ENCODE measurements at places on chromosomes 7 and 10. TPM values are rescaled to one million over a fixed set of nuclear protein-coding genes. Genes with fewer than 3 reads are reported as not detected.

GRCh38 chr10:91567815-91568214, 65.1 kb downstream of the PPP1R3C start:
- H3K27me3 ChIP-seq: peaks cover 7% of the 10 kb centered on the region
- H3K4me3 ChIP-seq: no peak overlapping the region
- H3K27ac ChIP-seq: no peak overlapping the region
- no peaks in the 10 kb centered on the region for H3K4me1 ChIP-seq
- no peaks in the 10 kb centered on the region for H3K36me3 ChIP-seq

GRCh38 chr10:2351566-2351965, 614.2 kb upstream of the ADARB2 start:
- no peaks in the 10 kb centered on the region for H3K27me3 ChIP-seq
- H3K4me3 ChIP-seq: no peak overlapping the region

Gene WIPF3
- total RNA-seq: not detected

DNA sequence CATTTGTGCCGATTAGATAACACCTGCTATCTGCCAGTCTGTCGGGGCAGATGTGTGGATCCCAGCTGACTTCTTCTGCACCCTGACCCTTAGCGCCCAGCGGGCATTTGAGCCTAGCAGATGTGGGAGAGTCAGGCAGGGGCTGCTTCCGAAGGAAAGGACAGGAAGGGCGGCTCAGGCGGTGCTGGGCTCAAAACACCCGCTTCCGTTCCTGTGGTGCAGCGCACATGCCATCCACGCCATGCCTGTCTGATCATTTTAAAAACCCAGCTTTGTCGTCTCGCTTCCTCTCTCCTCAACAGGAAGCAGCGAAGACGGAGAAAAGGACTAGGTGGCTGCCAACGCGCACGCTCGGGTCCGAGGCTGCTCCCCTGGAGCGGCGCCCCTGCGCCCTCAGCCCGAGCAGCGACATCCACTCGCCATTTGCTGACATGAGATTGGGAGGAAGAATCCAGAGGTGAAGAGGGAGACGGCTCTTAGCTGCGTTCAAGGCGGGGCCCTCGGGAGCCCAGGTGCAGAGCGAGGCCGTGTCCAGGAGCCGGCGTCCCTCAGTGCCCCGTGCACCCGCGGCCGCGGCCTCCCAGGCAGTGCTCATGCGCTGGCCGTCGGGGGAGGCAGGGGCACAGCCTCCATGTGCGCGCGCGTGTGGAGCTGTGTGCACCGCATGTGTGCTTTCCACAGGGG, 5.9 kb upstream of the BHLHA15 start:
- no peaks in the 10 kb centered on the region for H3K27me3 ChIP-seq
- peaks cover 30% of the 10 kb centered on the region for H3K4me1 ChIP-seq
- no peak for DNase-seq
- peaks cover 29% of the 10 kb centered on the region for H3K36me3 ChIP-seq

GRCh38 chr7:33742999-33743587, 162.2 kb upstream of the BMPER start:
- H3K4me1 ChIP-seq: no peaks in the 10 kb centered on the region
- no peak overlapping the region for H3K4me3 ChIP-seq
- DNase-seq: no peak
- no peaks in the 10 kb centered on the region for H3K36me3 ChIP-seq
- H3K27me3 ChIP-seq: no peaks in the 10 kb centered on the region
- no peak overlapping the region for H3K27ac ChIP-seq

DNA sequence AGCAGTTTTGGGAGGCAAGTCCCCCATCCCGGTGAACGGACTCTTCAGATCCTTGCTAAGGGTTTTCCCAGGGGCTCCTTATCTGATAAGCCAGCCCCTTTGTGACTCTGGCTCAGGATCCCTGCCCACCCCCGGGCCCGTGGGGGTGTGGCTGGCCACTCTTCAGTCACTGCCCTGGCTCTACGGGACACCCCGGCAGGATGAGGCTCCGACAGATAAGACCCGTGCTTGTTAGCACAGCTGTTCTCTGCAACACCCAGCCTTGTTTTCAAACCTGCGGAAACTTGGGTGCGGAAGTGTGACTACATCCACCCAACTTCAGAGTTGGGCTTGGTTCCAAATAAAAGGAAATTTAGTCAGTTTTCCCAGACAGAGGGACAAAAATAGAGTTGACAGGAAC, 66.7 kb upstream of the PODXL start:
- H3K36me3 ChIP-seq: no peaks in the 10 kb centered on the region
- no peaks in the 10 kb centered on the region for H3K4me1 ChIP-seq
- H3K27me3 ChIP-seq: peaks cover 1% of the 10 kb centered on the region
- no peak for DNase-seq
- no peak overlapping the region for H3K27ac ChIP-seq

DNA sequence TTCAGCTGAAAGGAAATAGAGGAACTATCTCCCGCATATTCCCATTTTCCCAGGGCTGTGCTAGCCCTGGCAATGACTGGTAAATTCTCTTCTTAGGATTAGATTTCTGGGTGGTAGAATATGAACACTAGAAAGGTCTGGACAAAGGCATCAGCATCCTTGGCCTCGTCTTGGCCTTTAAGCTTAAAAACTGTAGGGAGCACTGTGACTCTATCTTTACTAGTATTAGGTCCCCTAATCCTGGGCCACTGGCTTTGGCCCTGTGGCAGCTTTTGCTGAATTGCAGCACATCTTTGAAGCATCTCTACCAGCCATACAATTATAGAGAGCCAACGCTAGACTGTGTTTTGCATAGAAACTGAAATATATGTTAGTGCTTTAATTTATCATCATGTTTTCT, 41.5 kb upstream of the EBLN1 start:
- DNase-seq: peak; percentile 63
- peaks cover 3% of the 10 kb centered on the region for H3K4me1 ChIP-seq
- no peak overlapping the region for H3K27ac ChIP-seq
- H3K27me3 ChIP-seq: peaks cover 29% of the 10 kb centered on the region
- H3K36me3 ChIP-seq: no peaks in the 10 kb centered on the region

DNA sequence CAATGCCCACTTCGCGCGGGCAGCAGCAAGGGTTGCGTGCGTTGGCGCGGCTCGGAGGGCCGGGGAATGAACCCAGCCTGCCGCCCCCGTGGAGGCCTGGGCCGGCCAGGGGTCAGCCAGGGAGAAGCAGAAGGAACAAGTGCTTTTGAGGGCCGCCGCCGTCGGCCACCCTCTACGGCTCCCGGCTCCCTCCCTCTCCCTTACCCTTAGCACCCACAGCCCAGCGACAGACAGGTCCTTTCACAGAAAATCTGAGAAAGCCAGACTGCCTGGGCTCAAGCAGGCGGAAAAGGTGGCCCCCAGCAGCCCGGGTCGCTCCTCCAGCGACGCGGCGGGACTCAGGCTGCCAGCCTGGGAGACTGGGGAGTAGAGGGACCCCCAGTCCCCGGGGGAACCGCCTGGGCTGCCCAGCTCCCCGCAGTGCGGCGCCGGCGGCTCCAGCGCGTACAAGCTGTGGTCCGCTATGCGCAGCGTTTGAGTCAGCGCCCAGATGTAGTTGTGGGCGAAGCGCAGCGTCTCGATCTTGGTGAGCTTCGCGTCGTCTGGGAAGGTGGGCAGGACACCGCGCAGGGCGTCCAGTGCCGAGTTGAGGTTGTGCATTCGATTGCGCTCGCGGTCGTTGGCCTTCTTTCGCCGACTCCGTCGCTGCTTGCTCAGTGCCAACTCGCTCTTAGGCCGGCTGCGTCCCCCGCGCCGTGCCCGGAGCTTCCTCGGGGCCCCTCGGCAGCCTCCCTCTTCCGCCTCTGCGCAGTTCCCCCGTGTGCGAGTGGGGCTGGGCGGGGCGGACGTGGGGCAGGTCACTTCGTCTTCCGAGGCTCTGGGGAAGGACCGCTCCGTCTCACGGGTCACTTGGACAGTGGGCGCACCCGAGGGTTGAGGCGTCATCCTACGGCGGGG, 815 bp downstream of the NEUROG3 start:
- no peak overlapping the region for H3K27ac ChIP-seq
- H3K27me3 ChIP-seq: peaks cover 82% of the 10 kb centered on the region
- peaks cover 12% of the 10 kb centered on the region for H3K4me1 ChIP-seq
- H3K4me3 ChIP-seq: peak overlapping the region; percentile 73

Gene C7orf25
- 2.1 TPM for total RNA-seq

Gene GRM8
- total RNA-seq: not detected

- no peak for DNase-seq
- no peak overlapping the region for H3K27ac ChIP-seq
- H3K36me3 ChIP-seq: no peaks in the 10 kb centered on the region
- H3K4me3 ChIP-seq: no peak overlapping the region
Observed at GRCh38 chr10:86058964-86059363, 307.6 kb downstream of the GRID1 start.

DNA sequence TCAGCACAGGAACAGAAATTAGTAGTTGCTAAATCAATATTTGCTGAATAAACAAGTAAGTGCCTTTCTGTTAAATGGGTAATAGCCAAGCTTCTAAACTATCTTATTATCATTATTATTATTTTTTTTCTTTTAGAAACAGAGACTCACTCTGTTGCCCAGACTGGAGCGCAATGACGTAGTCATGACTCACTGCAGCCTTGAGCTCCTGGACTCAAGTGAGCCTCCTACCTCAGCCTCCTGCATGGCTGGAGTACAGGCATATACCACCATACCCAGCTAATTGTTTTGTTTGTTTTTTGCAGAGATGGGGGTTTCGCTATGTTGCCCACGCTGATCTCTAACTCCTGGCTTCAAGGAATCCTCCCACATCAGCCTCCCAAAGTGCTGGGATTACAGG, 12.3 kb upstream of the ELN start:
- H3K4me1 ChIP-seq: no peaks in the 10 kb centered on the region
- H3K27me3 ChIP-seq: peaks cover 2% of the 10 kb centered on the region
- no peaks in the 10 kb centered on the region for H3K36me3 ChIP-seq
- DNase-seq: no peak
- H3K4me3 ChIP-seq: no peak overlapping the region

DNA sequence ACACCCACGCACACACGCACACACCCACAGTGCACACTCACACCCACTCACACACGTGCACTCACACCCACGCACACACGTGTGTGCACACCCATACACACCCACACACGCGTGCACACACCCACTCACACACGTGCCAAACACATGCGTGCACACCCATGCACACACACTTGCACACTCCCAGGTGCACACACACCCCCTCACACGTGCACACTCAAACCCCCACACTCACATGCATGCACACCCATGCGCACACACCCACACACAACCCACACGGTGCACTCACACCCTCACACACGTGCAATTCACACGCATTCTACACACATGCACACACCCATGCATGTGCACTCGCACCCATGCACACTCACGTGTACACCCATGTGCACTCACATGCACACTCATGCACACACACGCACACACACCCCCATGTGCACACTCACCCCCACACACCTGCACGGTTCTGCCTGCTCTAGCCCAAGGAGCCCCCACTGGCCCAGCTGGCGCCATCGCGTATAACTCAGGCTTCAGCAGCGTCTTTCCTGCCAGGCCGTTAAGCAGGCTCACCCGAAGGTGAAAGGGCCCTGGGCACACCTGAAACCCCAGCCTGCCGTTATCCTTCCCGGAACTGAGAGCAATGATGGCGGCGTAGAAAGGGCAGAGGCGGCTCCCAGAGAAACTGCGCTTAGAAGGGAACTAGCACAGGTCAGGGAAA, 63.9 kb upstream of the PDGFA start:
- DNase-seq: no peak
- H3K27me3 ChIP-seq: no peaks in the 10 kb centered on the region
- H3K27ac ChIP-seq: peak overlapping the region; percentile 98
- H3K4me1 ChIP-seq: peaks cover 35% of the 10 kb centered on the region
- H3K36me3 ChIP-seq: peaks cover 39% of the 10 kb centered on the region

Gene AKR1C3
- total RNA-seq: not detected

- no peak overlapping the region for H3K4me3 ChIP-seq
- peak overlapping the region; percentile 77 for H3K27ac ChIP-seq
- peaks cover 34% of the 10 kb centered on the region for H3K4me1 ChIP-seq
- peak; percentile 68 for DNase-seq
- no peaks in the 10 kb centered on the region for H3K27me3 ChIP-seq
- peaks cover 38% of the 10 kb centered on the region for H3K36me3 ChIP-seq
Observed at GRCh38 chr10:128095027-128095752, 31.0 kb downstream of the MKI67 start.

GRCh38 chr10:23914641-23915040, 294.3 kb upstream of the KIAA1217 start:
- H3K27ac ChIP-seq: no peak overlapping the region
- no peaks in the 10 kb centered on the region for H3K4me1 ChIP-seq
- H3K36me3 ChIP-seq: no peaks in the 10 kb centered on the region
- H3K27me3 ChIP-seq: no peaks in the 10 kb centered on the region

DNA sequence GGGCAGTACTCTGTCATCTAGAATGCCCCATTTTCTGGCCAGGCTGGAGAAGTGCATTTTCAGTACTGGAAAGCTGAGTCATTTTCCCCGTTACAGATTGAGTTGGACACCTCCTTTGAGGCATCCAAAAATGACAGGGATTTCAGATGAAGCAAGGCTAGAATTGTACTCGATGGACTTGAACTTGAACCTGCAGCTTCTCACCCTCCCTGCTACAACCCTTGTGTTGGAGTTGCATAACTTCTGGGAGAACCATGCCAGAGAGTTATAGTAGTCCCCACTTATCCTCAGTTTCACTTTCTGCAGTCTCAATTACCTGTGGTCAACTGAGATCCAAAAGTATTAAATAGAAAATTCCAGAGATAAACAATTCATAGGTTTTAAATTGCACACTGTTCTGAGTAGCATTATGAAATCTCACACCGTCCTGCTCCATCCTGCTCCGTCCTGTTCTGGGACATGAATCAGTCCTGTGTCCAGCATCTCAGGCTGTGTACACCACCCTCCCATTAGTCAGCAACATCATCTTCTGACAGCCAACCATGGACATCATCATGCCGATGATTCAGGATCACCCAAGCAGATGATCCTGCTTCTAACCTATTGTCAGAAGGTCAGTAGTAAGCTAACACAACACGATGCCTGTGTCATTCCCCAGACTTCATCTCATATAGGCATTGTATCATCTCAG, 363.7 kb downstream of the DPP6 start:
- H3K36me3 ChIP-seq: no peaks in the 10 kb centered on the region
- H3K27ac ChIP-seq: no peak overlapping the region
- no peak overlapping the region for H3K4me3 ChIP-seq
- H3K27me3 ChIP-seq: no peaks in the 10 kb centered on the region

DNA sequence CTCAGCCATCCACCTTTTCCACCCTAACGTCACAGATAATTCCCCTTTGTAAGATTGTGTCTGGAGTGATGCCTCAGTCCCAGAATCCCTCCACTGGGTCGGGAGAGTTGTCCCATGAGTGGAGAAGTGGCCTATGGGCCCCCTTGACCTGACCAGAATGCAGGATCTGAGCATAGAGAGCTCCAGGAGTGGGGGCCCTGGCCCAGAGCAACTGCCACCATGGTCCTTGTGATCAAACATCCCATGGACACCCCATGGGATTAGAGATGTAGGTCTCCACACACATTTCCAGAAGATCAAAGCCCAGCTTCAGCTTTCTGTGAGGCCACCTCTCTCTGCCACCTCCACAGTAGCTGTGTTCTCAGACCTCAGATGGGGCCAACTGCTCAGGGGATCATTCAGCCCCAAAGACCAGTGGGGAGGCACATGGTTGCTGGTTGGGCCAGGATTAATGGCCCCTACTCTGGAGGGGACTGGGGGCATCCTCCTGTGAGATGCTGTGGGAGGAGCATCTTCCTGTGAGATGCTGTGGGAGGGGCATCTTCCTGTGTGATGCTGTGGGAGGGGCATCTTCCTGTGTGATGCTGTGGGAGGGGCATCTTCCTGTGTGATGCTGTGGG, 28.5 kb upstream of the DPYSL4 start:
- DNase-seq: peak; percentile 89
- no peaks in the 10 kb centered on the region for H3K36me3 ChIP-seq
- H3K27ac ChIP-seq: peak overlapping the region; percentile 74
